ENCODE measurements at places on chromosomes 7 and 10. TPM values are rescaled to one million over a fixed set of nuclear protein-coding genes. Genes with fewer than 3 reads are reported as not detected.

The CRHR2 gene
- polyA plus RNA-seq, result 1.9 TPM

The ZWINT gene
- polyA plus RNA-seq, result 16.1 TPM

The SMO gene
- polyA plus RNA-seq, result 39.7 TPM

The C10orf62 gene
- polyA plus RNA-seq, result not detected

- DNase-seq, result peak; percentile 24
Measured at GRCh38 chr10:23081221-23081750, 14.1 kb upstream of the MSRB2 start.

- no peak for DNase-seq
Measured at GRCh38 chr10:128712661-128713400, 586.6 kb upstream of the MKI67 start.

GRCh38 chr10:126119599-126119998, 223.2 kb downstream of the FANK1 start:
- no peak for DNase-seq

DNA sequence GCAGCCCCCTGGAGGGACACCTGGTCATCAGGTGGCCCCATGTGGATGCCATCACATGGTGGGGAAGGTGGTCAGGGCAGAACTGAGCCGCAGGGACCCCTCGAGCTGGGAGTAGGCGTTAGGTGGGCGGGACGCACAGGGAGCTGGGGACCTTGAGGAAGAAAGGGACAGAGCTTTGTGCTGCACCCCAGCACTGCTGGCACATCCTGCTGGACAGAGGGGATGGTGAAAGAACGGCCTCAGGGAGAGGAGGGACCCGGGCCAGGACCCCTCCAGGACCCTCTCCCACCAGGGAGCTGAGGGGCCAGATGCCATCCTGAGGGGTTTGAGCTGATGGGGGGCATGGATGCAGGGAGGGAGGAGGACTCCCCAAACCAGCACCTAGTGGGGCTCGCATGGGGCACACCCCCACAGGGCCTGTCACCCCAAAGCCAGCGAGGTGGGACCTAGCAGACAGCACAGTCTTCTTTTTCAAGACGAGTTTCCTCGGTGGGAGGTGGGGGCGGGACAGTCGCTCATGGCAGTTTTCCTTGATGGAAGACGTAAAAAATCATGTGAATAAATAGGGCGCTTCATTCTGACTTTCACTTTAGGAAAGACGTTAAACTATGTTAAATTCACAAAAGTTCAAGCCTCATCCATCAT, 43.3 kb downstream of the STK32C start:
- no peak for DNase-seq

DNA sequence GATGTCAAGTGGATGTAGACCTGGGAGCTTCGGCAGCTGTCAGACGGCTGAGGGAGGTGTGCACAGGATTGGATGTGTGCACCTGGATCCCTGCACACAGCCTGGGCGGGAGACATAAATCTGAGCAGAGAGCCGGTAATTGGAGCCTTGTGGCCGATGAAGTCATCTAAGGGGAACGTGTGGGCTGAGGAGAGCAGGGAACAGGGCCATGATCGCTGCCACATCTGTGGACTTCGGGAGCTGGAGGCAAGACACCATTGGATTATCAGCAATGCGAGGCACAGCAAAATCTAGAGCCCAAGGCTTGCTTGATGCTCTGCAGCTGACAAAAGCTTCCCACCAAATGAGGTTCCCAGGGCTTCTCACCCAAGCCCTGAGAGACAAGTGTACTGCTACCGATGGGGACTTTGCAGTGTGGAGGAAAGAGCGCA, 147.7 kb downstream of the PTPN20 start:
- no peak for DNase-seq

- DNase-seq, result no peak
Measured at GRCh38 chr10:48209241-48209640, 65.3 kb downstream of the FRMPD2 start.

GRCh38 chr7:142870147-142870559, 15.3 kb downstream of the EPHB6 start:
- DNase-seq, result no peak

GRCh38 chr10:72315054-72315453, 39.7 kb downstream of the DNAJB12 start:
- DNase-seq, result no peak
